ENCODE measurements at places on chromosomes 12 and 14. TPM values are rescaled to one million over a fixed set of nuclear protein-coding genes. Genes with fewer than 3 reads are reported as not detected.

GRCh38 chr12:21607701-21608100 is 3.1 kb upstream of the GYS2 start:
- no peaks in the 10 kb centered on the region for H3K36me3 ChIP-seq
- H3K27me3 ChIP-seq = no peaks in the 10 kb centered on the region
- no peak overlapping the region for H3K4me3 ChIP-seq
- H3K27ac ChIP-seq = no peak overlapping the region
- DNase-seq = no peak

DNA sequence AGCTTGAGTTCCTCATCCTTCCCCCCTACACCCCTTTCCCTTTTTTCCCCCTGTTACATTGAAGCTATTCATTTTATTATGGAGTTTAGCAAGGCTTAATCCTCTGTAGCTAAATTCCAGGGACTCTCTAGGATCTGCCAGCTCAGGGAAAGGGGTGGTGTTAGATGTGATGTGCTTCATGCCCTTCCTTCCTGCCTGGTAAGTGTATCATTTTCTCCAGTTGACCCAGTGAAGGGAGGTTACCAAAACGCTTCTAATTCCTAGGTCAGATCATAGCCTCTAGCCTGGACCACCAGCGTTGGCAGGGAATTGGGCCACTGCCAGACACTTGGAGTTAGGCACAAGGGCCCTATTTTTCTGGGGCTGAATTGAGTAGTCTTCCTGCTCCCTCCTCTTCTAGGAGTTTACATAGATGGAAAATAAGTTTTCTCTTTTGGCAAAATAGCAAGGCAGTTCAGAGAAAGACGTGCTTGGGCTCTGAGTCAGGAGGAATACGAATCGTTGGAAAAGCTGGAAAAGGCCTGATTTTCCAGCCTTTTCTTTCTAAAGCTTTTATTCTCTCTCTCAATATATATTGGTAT is 88.3 kb downstream of the NPAS3 start:
- no peaks in the 10 kb centered on the region for H3K27me3 ChIP-seq
- DNase-seq = no peak
- no peak overlapping the region for H3K4me3 ChIP-seq
- H3K27ac ChIP-seq = no peak overlapping the region

GRCh38 chr12:67077617-67078016 is 191.5 kb upstream of the CAND1 start:
- peaks cover 4% of the 10 kb centered on the region for H3K27me3 ChIP-seq
- no peak overlapping the region for H3K27ac ChIP-seq
- DNase-seq = no peak
- no peaks in the 10 kb centered on the region for H3K4me1 ChIP-seq
- no peak overlapping the region for H3K4me3 ChIP-seq
- H3K36me3 ChIP-seq = no peaks in the 10 kb centered on the region

DNA sequence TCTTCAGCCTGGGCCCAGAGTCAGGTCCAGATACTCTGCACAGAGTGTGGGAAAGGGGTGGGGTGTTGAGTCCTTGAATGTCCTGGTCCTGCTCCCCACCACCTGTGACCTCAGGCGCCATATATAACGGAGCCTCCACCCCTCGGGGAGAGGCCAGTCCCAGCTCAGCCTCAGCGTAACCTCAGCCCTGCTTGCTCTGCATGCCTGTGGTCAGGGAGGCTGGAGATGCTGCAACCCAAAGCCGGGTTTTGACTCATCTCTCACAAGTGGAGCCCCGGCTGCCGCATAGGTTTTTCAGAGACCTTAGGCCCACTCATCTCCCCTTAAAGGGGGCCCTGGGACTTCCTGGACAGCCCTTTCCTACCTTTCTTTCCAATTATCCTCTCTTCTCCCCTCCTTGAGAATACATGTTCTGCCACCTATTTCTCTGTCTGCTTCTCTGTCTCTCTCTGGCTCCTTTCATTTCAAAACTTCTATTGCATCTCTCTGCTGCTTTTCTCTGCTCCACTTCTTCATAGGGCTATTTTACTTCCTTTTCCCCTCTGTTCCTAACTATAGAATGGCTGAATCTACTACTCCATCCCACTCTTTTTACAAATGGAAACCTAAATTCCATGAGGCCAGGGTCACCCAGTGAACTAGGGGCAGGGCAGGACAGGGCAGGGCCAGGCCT is 1.2 kb downstream of the ITGB7 start:
- no peaks in the 10 kb centered on the region for H3K27me3 ChIP-seq
- no peaks in the 10 kb centered on the region for H3K36me3 ChIP-seq
- no peaks in the 10 kb centered on the region for H3K4me1 ChIP-seq
- no peak for DNase-seq
- H3K4me3 ChIP-seq = no peak overlapping the region
- no peak overlapping the region for H3K27ac ChIP-seq

DNA sequence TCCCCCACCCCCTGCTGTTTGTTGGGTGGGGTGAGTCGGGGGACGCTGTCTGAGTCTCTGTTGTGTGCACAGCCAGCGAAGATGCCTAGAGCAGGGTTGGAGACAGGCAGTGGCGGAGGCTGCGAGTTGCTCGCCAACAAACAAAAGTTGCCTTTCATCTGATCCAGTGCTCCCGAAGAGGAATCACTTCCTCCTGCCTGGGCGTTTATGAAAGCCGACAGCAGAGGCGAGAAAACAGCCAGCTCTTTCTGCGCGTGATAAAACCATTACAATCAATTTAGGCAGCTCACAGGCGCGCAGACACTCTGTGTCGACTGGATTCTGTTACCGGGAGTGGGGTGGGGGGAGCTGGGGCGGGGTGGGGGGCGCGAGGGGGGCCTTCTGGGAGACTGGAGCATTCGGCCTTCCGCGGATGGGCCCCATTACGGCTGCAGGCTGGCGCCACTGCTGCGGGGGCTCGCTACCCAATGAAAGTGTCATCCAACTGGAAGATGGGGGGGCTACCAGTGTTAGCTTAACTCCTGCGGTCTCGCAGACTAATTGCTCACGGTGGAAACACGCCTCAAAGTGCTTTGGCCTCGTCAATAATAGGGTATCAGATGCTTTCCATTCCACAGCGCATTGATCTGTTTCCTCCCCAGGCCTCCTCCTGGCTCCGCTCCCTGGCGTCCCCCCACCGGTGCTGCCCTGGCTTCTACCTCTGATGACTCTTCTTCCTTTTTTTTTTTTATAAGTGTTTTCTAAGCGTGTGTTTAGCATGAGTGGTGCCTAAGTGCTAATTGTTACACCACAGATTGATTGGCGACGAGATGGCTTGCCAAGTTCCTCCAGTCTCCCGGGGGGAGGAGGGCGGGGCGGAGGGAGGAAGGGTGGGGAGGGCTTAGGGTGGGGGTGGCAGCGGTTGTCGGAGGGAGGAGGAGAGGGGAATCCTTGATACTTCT is 678.4 kb downstream of the MED13L start:
- no peak for DNase-seq
- H3K27ac ChIP-seq = no peak overlapping the region
- no peaks in the 10 kb centered on the region for H3K4me1 ChIP-seq
- H3K4me3 ChIP-seq = no peak overlapping the region
- H3K36me3 ChIP-seq = no peaks in the 10 kb centered on the region

- H3K27ac ChIP-seq = no peak overlapping the region
- H3K4me1 ChIP-seq = no peaks in the 10 kb centered on the region
- no peaks in the 10 kb centered on the region for H3K27me3 ChIP-seq
- no peak overlapping the region for H3K4me3 ChIP-seq
Measured at GRCh38 chr12:15547691-15548090, 225.4 kb downstream of the PTPRO start.

GRCh38 chr14:54627540-54628363 is 60.8 kb downstream of the SAMD4A start:
- no peaks in the 10 kb centered on the region for H3K27me3 ChIP-seq
- peaks cover 15% of the 10 kb centered on the region for H3K4me1 ChIP-seq
- no peak overlapping the region for H3K4me3 ChIP-seq
- H3K36me3 ChIP-seq = no peaks in the 10 kb centered on the region
- no peak for DNase-seq

DNA sequence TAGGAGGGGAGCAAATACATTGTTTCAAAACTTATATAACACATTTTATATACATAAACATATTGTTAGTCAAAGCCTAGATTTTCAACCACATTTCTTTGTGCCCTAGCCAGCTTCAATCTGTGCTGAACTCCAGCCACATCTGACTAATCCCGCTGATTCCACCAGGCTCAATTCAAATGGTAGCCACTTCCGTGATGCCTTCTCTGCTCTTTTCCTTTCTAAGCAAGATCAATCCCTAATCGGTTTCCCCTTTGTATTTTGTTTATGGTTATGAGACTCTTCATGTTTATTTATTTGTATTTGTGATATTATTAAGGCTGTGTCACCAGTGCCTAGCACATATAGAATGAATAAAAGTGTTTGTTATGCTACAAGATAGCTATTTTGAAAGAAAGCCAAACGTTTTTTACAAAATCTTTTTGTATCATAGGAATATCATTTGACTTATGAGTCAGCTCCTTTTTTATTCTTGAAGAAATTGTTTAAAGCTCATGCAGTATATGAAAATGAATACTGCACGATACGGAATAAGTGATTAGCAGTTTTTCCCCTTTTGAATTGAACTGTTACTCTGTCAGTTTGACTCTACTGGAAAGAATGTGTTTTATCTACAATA is 110.2 kb downstream of the PLEKHA5 start:
- no peaks in the 10 kb centered on the region for H3K36me3 ChIP-seq
- no peak overlapping the region for H3K27ac ChIP-seq
- no peaks in the 10 kb centered on the region for H3K27me3 ChIP-seq
- DNase-seq = no peak
- H3K4me3 ChIP-seq = no peak overlapping the region

DNA sequence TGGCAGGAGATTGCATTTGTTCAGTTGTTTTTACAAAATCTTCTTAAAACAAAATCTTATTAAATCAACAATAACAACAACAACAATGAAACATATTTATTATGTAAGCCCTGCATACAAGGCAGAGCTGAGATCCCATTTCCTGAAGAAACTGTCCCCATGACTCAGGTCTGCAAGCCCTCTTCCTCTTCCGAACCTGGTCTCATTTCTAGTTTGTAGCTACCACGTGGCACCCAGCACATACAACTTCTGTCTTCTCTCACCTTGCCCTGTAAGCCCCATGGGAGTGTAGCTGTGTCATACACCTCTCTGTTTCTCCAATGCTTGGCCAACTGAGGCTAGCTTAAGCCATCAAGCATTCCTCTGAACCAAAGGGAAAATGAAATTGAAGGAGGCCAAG is 106.4 kb downstream of the SLC8A3 start:
- no peaks in the 10 kb centered on the region for H3K27me3 ChIP-seq
- no peak for DNase-seq

The LGALS3 gene
- 6.9 TPM for total RNA-seq

The FERMT2 gene
- 34.8 TPM for total RNA-seq

The CLEC4D gene
- 0.67 TPM for total RNA-seq

The CCNT1 gene
- 18.2 TPM for total RNA-seq

All from liver (tissue), 10 donors.